Dorsolateral prefrontal cortex (tissue), 122 donors: ENCODE measurements at places on chromosomes 3 and 15. TPM values are rescaled to one million over a fixed set of nuclear protein-coding genes. Genes with fewer than 3 reads are reported as not detected.

Gene CASR
- 0.04 TPM for total RNA-seq

Gene NOX5
- 0.43 TPM for total RNA-seq

Gene FOXB1
- not detected for total RNA-seq

Gene LRRC15
- not detected for total RNA-seq

Gene PODXL2
- 72.8 TPM for total RNA-seq

Gene MESP1
- total RNA-seq: 13.8 TPM

Gene PRTG
- total RNA-seq: 1.8 TPM

Gene LOXL1
- total RNA-seq: 2.0 TPM

Gene GOLGA8B
- 119 TPM for total RNA-seq

Gene FSD2
- not detected for total RNA-seq

Gene TTLL13
- total RNA-seq: 1.9 TPM

Gene ECE2
- 22.4 TPM for total RNA-seq

Gene MRPL3
- total RNA-seq: 31.6 TPM

Gene RTP1
- total RNA-seq: 1.8 TPM

Gene RAB6B
- 211 TPM for total RNA-seq

Gene TP63
- not detected for total RNA-seq

Gene TMEM207
- not detected for total RNA-seq

Gene SNX22
- 27.9 TPM for total RNA-seq

Gene GOLGA8M
- 4.1 TPM for total RNA-seq

Gene SPCS1
- total RNA-seq: 52.6 TPM

Gene C3orf18
- total RNA-seq: 40.8 TPM

Gene CCK
- 338 TPM for total RNA-seq

Gene SCAP
- 99.4 TPM for total RNA-seq

Gene PHC3
- 118 TPM for total RNA-seq

Gene C2CD4A
- total RNA-seq: 0.31 TPM

Gene SAMD7
- total RNA-seq: not detected

Gene POLR2M
- total RNA-seq: 88.7 TPM

Gene SPINK8
- not detected for total RNA-seq

Gene SEMA3F
- total RNA-seq: 10.4 TPM

Gene CHRNA7
- total RNA-seq: 13.0 TPM

Gene APOD
- total RNA-seq: 610 TPM

Gene FSTL1
- 42.4 TPM for total RNA-seq

Gene KNG1
- total RNA-seq: not detected

Gene GRK7
- not detected for total RNA-seq

Gene FILIP1L
- 21.3 TPM for total RNA-seq

Gene LRRC31
- total RNA-seq: not detected

Gene INSYN1
- total RNA-seq: 102 TPM

Gene GABRB3
- 188 TPM for total RNA-seq

Gene VGLL3
- total RNA-seq: 1.8 TPM

Gene GMNC
- 0.89 TPM for total RNA-seq

Gene CACNA2D3
- total RNA-seq: 85.3 TPM

Gene ADCY5
- 70.5 TPM for total RNA-seq

Gene ACAP2
- 76.7 TPM for total RNA-seq

Gene BCL2A1
- total RNA-seq: 2.8 TPM

Gene ZNF385D
- 46.1 TPM for total RNA-seq

Gene RTP3
- not detected for total RNA-seq

Gene EDEM1
- total RNA-seq: 21.6 TPM

Gene BTLA
- total RNA-seq: not detected

Gene SLC22A13
- 2.2 TPM for total RNA-seq

Gene ISL2
- total RNA-seq: 0.52 TPM
